Activated CD4-positive, alpha-beta T cell treated with anti-CD3 and anti-CD28 coated beads, Interleukin-2, amount 50 U/mL, for 1 hour (primary cell): ENCODE measurements at places on chromosomes 16 and 17.

- DNase-seq, result peak; percentile 45
These were observed 747 bp downstream of the ATXN7L3 start for GRCh38 chr17:44198721-44199552.

DNA sequence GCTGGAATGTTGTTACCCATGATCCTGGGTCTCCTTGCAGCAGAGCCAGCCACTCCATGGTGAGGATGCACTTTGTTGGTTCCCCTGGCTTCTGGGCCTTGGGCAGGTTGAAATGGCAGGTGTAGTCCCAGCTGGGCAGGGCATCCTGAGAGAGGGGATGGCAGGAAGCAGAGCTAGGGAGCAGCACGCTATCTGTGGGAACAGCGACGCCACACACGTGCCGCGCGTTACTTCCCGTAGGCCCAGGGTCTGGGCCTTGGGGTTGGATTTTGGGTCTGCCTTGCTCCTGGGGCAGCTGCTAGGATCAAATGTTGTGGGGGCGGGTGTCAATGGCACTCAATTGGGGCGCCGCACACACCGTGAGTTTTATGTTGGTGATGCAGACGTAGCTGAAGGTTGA, 368.0 kb downstream of the CPPED1 start:
- no peak for DNase-seq

DNA sequence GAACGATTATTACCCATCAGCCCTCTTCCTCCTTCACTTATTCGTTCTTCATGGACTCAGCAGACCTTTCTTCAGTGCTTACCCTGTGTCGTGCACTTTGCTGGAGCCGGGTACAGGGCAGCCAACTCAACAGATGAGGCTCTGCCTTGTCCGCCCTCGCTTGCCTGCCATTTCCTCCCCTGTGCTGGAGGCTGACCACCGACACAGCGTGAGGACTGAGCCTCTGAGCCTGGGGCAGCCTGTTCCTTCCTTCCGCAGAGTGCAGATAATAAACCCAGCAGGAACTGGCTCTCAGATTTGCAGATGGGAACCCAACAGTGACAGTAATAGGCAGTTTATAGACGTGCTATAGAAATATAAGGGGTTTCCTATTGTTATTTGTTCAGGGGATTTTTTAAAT, 7.0 kb upstream of the SLC39A11 start:
- DNase-seq, result no peak

- no peak for DNase-seq
These were observed 110.6 kb downstream of the ZFHX3 start for GRCh38 chr16:72937360-72937759.

DNA sequence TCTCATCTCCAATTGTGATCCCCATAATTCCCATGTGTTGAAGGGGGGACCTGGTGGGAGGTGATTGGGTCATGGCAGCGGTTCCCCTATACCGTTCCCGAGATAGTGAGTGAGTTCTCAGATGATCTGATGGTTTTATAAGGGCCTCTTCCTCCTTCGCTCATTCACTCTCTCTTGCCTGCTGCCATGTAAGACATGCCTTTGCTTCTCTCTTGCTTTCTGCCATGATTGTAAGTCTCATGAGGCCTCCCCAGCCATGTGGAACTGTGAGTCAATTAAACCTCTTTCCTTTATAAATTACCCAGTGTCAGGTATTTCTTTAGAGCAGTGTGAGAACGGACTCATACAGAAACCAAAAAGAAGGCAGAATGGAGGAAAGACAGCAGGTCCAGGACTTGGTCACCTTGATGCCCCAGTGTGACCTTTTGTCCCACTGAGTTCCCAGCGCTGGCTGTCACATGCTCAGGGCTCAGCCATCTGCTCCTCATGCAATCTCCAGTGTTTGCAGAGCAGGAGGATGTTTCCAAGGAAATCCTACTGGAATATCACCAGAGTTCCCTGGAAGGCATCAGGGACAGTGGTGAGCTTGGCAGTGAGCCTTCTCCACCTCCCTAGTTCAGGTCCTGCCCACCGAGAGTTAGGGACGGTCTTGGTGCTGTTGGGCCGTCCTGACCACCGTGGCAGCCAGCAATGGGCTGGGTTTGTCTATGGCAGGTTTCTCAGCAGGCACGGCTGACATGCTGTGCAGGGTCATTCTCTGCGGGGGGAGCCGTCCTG, 96.7 kb downstream of the SEC14L1 start:
- DNase-seq, result no peak

- DNase-seq, result no peak
These were observed 8.8 kb upstream of the RAB40C start for GRCh38 chr16:580946-581498.

DNA sequence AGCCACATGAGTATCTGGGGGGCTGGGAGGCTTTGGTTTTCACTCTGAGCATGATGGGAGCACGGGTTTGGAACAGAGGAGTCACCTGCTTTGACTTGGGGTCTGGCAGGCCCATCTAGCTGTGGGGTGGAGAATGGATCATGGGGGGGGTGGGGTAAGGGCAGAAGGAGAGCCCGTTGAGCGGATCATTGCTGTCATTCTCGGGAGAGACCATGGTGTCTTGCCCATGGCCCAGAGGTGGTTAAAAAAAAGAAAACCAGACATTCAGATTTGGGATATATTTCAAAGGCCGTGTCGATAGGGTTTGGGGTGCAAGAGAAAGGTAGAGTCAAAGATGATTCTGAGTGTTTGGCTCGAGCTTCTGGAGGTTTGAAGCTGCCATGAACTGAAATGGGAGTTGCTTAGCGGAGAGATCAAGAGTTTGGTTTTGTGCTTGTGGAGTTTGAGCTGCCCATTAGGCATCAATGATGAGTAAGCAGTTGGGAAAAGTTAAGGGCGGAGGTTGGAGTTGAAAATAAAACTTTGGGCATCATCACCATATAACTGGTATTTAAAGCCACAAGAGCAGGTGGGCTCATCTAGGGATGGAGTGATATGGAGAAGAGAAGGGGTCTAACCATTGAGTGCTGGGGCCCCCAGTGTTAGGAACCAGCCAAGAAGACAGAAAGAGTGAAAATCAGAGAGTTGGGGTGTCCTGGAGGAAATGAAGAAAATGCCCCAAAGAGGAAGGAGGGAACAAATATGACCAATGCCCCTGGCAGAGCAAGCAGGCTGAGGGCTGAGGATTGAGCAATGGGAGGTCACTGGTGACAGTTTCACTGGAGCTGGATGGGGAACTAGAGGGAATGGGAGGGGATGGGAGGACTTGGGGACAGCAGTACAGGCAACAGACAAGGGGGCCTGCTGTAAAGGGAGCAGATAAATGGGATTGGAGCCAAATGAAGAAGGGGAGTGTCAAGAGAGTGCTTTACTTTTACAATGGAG, 1.9 kb downstream of the NOD2 start:
- DNase-seq, result no peak

GRCh38 chr17:50056961-50057330, 1.0 kb downstream of the ITGA3 start:
- DNase-seq, result no peak

DNA sequence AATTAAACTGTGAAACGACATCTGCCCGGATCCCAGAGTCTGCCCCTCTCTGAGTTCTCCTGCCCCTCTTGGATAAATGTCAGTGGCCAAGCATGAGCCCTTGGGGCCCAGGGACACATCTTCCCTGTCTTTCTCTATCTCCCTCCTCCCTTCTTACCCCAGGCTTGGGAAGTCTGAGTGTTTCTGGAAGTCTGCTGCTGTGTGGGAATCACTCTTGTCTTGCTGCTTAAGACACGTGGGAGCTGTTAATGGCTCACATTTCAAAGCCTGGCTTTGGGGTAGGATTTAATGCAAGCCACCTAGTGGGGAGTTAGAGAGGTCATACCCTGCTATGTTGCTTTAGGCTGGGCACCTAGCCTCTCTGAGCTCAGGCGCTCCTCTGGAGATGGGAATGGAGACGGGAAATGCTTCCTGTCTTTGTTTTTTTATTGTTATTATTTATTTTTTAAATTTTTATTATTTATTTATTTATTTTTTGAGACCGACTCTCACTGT, 218.5 kb upstream of the CIBAR2 start:
- DNase-seq, result no peak

DNA sequence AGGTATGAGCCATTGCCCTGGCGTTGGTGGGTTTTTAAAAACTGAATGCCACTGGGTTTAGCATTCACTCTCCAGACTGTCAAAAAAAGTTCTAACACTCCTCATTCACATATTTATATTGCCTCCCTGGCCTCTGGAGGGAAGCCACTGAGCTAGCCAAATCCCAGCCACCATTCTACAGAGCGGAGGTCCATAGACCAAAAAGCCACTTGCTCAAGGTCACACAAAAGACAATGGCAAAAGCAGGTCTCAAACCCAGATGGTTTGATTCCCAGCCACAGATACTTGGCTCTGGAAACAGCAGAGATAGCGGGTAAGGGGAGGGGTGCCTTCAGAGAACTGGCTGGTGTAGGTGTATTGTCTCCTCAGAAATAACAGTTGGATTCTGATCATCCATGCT, 18.0 kb upstream of the CDIPT start:
- no peak for DNase-seq

DNA sequence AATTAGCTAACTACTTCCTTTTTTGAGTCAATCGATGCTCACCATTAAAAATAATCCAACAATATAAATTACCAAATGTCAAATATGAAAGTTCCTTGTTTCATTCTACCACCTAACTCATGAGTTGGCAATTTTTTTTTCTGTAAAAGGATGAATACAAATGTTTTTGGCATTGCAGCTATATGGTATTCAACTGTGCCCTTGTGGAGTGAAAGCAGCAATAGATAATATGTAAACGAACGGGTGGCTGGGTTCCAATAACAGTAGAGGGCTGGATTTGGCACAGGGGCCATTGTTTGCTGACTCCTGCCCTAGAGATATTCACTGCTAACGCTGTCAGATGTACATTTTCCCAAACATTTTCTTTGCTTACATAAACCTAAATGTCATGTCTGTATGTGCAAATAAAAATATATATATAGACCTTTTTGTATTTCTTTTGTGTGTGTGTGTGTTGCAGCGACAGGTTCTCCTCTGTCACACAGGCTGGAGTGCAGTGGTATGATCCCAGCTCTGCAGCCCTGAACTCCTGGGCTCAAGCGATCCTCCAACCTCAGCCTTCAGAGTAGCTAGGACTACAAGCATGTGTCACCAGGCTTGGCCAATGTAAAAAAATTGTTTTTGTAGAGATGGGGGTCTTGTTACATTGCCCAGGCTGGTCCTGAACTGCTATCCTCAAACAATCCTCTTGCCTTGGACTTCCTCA, 73.9 kb downstream of the RPGRIP1L start:
- no peak for DNase-seq

GRCh38 chr17:4955091-4955490, 4.2 kb downstream of the ENO3 start:
- DNase-seq, result no peak

GRCh38 chr17:34276826-34277225, 6.8 kb downstream of the CCL7 start:
- DNase-seq, result no peak

- DNase-seq, result no peak
These were observed 7.6 kb downstream of the RCVRN start for GRCh38 chr17:9897372-9897968.

- no peak for DNase-seq
These were observed 3.3 kb upstream of the VPS4A start for GRCh38 chr16:69307856-69308255.

DNA sequence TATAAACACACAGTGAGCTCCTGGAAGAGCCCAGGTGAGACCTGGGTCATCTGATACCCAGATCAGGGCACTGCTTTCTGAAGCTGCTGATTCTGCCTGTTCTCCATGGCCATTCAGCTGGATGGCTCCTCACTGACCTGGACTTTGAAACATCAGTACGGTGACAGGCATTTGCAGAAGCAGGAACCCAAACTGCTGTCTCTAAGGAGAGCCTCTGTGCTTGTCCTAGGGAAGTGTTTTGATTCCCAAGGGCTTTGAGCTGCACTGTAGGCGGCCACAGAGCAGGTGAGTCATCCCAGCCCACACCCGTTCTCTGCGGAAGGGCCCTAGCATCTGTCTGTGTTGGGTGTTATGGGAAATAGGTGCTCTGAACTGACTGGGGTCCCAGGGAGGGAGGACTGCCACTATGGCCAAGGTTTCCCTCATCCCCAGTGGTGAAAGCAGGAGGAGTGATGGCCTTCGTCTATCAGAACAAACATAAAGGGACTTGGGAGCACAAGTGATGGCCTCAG, 60.7 kb upstream of the ADCY9 start:
- no peak for DNase-seq

DNA sequence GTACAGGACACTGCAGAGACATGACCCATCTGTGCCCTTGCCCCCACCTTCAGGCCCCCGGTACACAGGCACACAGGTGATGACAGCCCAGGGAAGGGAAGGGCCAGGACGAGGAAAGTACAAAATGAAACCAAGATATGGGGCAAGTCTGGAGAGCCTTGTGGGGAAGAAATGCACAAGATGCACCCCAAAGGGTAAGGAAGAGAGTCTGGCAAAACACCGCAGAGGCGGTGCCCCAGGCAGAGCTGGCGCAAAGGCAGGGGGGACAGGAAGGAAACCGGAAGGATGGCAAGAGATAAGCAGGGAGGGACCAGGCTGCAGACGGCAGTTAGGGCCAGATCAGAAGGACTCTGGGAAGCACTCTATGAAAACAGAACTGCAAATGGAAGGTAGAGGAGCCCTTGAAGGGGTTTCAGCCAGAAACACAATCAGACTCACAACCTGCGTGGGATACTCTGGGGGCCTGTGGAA, 81.4 kb downstream of the SLC39A11 start:
- no peak for DNase-seq

DNA sequence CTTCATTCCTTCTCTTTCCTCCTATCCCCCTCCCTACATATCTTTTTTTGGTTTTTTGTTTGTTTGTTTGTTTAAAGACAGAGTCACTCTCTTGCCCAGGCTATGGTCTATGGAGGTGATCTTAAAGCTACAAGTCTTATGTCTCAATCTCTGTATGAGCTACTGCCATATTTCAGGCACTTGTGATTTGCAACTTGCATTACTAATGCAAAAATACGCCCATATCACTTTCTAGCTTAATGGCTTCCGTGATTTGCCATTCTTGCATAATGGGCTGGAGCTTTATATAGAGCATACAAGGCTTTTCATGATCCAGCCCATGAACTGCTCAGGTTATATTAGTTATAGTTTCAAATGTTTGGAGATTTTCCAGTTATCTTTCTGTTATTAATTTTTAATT, 7.5 kb downstream of the CFAP97D1 start:
- no peak for DNase-seq

GRCh38 chr17:72381597-72382397, 261.0 kb downstream of the SOX9 start:
- no peak for DNase-seq

GRCh38 chr17:70369391-70369790, 200.1 kb downstream of the KCNJ2 start:
- DNase-seq, result no peak
